ENCODE measurements at places on chromosomes 16 and 17. TPM values are rescaled to one million over a fixed set of nuclear protein-coding genes. Genes with fewer than 3 reads are reported as not detected.

Gene ARHGAP44
- total RNA-seq: 7.9 TPM

Gene CPNE7
- total RNA-seq: 2.5 TPM

Gene KRTAP4-5
- total RNA-seq: not detected

Gene IRF8
- total RNA-seq: 17.5 TPM

Gene MYH3
- total RNA-seq: 802 TPM

Gene HS3ST3B1
- 33.6 TPM for total RNA-seq

Gene KRTAP17-1
- not detected for total RNA-seq

Data from metanephros (tissue), 2 donors.